Activated CD4-positive, alpha-beta T cell treated with anti-CD3 and anti-CD28 coated beads for 36 hours (primary cell): ENCODE measurements at places on chromosomes 1 and 21. TPM values are rescaled to one million over a fixed set of nuclear protein-coding genes. Genes with fewer than 3 reads are reported as not detected.
A peak's percentile ranks its signal among the peaks of the same experiment; 100 is the strongest.

The MAEL gene
- total RNA-seq = 0.11 TPM

- peak; percentile 50 for DNase-seq
These were observed 22.9 kb downstream of the PTPRU start for GRCh38 chr1:29258976-29259801.

DNA sequence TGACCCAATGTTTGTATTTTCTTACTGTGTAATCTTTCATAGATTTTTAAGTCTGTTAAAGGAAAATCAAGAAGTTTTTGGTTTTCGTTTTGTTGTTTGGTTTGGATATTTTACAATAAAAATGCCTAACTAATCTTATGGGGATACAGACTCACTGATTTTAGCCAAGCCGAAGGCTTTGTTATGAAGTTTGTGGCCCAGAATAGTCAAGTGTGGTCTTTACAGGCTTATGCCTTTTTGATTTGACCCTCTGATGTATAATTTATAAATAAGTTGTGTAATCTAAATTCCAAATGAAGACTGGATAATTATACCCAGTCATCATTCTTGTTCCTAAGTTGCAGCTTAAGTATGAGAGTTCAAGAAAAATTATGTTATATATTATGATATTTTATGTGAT is 739.3 kb downstream of the ADGRL2 start:
- no peak for DNase-seq

The GIPC2 gene
- 0.05 TPM for total RNA-seq

DNA sequence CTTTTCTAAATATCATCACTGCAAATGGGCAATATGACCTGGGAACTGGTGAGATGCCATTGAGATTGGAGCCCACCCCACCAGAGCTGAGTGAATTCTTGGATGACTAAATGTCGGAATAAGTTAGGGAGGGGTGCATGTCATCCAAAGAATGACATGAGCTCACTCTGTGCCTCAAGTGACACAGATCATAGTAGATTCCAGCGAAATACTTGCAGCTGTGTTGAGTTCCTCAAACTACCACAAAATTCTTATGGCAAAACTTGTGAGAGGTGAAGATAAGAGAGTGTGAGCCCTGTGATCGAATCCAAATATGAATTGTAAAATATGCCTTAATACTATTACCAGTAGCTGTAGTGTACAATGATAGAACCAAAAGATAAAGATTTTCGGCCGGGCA is 2.3 kb upstream of the TCP10L start:
- DNase-seq = no peak

The LIN9 gene
- total RNA-seq = 10.6 TPM

DNA sequence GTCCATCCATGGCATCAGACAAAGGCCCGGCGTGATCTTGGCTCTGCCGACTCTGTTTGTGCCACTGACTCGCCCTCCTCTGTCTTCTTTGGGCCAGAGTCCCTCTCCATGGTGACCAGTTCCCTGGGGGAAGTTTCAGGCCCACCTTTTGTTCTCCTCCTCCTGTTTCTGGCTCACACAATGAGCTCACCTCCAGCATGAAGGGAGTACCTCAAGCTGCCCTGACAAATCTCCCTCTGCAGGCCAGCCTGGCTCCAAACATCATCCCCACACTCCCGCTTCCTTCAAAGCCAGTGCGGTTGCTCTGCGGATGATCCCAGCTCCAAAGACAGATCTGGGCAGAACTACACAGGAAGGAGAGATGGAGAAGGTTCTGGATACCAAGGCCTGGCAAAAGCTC is 576.6 kb downstream of the NPHP4 start:
- DNase-seq = no peak

The TMEM82 gene
- not detected for total RNA-seq

GRCh38 chr21:29193072-29193471 is 62.6 kb downstream of the MAP3K7CL start:
- DNase-seq = no peak

GRCh38 chr1:69055194-69055593 is 512.5 kb upstream of the LRRC7 start:
- DNase-seq = no peak

DNA sequence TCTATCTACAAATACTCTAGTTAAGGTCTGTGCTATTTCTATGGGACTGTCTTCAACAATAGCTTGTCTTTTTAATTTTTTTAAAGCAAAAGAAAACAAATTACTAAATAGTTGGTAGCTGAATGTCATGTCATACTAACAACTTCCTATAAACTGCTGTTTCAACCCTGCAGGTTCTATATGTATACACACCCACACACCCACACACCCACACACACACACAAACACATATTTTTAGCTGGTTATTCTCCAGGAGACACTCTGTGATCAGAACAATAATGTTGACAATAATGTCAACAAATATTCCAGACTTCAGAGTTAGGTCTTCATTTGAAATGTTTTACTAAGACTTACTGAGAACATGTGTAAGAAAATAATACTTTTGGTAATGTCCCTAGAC is 66.7 kb downstream of the AK5 start:
- no peak for DNase-seq

- peak; percentile 64 for DNase-seq
These were observed 33.6 kb downstream of the SLC2A1 start for GRCh38 chr1:42924851-42925760.

DNA sequence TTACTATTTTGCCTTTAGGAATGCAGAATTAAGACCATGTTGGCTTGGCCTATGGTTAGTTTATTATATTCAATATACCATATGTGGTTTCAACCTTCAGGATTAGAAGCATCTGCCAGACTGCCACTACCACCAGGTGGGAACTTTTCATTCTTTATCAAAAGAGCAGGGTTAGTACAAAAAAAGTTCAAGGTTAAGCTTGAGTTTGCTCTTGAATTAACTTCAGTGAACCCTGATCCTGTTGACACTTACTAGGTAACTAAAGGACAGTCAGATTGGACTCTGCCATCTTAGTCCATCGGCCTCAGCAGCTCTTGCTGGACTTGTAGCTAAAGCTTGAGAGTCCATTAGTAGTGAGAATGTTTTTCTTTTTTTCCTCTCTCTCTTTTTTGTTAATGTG is 22.1 kb downstream of the CLIC4 start:
- DNase-seq = no peak

- no peak for DNase-seq
These were observed 43.1 kb downstream of the PDE9A start for GRCh38 chr21:42696501-42697040.

The MAST2 gene
- total RNA-seq = 20.1 TPM

DNA sequence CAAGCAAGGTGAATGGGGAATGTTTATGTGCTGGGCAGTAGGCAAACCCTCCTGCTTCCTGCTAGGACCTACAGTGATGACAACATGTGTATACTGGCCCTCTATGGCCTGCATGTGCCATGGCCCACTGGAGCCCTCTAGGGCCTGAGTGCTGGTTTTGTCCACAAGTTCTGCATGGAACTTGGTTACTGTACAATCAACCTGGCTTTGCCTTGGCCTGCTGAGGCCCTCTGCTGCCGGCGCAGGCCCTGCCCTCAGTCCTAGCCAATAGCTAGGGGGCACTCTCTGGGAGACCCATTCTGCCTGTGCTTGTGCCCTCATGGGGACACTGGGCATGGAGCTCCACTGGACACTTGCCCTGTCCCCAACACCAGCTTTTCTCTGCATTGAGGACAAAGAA is 138.6 kb upstream of the NGF start:
- DNase-seq = no peak

The PLCH2 gene
- total RNA-seq = 6.3 TPM

The SLC22A15 gene
- 0.23 TPM for total RNA-seq

DNA sequence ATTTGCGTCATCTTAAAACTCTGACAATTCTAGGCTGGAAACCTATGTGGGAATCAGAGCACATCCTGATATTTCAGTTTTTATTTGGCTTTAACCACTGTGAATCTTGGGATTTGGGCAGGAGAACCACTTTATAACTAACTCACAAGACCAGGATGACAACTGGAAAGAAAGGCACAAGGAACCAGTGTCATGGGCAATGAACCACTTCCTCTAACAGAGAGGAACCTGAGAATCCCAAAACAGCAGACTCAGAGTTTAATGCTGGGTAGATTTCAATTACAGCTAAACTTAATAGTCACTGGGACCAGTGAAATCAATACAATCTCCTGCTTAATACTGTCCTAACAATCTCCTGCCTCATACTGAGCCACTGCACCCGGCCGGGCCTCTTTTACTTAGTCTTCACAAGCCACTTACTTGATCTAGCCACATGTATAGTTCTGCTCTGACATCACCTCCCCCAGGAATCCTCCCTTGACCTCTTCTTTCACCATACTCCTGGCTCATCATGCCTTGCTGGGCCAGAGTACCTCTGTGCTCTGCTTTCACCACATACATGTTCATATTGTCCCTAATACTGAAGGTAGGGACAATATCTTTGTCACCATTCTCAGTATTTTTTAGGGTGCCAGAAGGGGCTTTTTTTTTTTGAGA is 20.2 kb upstream of the SLFNL1 start:
- no peak for DNase-seq

DNA sequence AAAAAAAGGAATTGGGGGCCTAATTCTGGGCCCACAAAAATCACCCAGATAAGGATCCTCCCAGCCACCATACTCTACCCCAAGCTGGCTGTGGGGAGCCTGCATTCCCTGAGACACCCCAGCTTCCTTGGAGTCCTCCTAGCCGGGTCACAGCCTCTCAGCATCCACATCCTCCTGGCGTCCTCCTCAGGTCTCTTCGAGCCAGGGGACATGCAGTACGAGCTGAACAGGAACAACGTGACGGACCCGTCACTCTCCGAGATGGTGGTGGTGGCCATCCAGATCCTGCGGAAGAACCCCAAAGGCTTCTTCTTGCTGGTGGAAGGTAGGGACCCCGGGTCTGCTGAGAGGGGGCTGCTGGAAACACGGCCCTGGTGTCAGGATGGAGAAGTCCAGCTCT is 64.3 kb downstream of the ALPL start:
- DNase-seq = no peak

DNA sequence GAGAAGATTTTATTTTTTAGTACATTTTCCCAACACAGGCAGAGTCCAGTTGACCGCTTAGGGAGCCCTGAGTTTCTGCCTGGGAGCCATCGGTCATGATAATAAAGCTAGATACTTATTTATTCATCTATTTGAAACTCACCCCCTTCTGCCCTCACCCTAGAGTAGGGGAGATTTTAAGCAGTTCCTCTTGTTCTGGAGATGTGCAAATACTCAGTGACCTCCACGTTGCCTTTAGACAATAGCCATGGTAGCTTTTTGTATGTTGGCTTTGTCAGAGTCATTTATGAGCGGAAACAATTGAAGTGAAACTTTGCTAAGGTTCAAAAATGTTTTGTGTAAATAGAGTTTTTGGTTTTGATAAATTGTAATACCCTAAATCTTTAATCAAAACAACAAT is 45.7 kb upstream of the PLPPR4 start:
- DNase-seq = no peak

GRCh38 chr1:156676820-156677615 is at the start of gene NES:
Gene NES, minus strand, starts transcription at chr1:156677407. Its CDS starts 143 bp downstream, at chr1:156677264.
- DNase-seq = no peak
